Substantia nigra (tissue), 51 donors: ENCODE measurements at places on chromosomes 1 and 21.

- DNase-seq, result no peak
These were observed 17.3 kb upstream of the FGR start for GRCh38 chr1:27652111-27652864.

DNA sequence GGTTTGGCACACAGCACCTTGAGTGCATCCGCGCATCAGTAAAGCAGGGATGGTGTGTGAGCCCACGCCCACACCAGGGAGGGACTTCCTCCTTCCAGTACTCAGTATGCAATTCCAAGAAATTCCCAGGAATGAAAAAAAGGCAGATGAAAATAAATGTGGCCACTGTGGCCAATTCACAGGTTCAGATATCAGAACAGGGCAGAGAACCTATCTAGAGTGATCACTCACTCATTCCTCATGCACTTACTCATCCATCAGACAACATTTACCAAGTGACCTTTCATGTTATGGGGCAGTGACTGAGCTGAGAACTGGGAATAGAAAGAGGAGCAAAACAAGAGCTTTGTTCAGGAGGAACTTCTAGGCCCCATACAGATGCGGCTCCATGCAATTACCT lies 113.7 kb downstream of the ZSCAN20 start:
- DNase-seq, result no peak

DNA sequence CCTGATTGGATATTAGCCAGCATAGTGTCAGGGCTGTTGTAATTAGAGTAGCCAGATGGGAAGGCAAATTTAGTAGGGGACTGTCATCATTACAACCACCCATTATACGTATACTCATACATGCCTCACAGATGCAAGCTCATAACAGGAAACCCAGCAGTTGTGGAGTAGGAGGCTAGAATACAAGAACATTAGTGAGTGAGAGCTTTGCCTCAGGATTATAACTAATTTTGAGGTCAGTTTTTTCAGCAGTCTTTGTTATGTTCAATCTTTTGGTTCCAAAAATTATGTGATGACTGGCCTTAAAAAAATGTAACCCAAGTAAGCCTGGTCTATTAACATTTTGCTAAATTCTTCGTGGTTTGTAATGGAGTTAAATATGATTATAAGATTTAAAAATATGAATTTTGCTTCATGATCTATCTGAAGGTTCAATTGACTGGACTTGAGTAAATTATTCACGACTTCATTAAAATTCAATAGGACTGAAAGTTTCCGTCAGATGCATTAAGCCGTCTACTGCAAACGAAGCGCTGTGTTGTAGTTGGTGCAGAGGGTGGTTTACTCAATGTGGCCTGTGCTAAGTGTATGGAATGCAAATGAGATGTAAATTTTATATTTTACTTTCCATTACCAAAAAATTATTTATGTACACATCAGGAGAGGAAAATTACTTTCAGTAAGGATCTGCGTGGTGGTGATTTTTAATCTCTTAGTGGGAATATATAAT lies 48.8 kb downstream of the KCNK1 start:
- no peak for DNase-seq

DNA sequence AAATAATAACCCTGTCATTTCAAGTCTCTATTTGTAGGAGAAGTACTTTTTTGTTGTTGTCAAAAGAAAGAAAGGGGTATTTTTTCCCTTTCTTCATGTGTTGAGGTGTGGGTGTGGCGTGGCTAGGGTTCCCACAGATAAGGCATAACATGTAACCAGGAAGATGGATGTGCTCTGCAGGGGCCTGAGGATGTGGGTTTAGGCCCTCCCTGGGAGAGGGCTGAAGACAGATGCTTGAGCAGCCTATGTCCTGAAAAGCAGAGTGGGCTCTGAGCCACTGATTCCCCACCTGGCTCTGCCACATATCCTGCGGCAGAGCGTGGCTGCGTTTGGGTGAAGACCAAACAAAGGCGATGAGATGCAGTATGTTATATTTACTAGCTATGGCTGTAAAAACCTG lies 13.9 kb upstream of the ADAR start:
- no peak for DNase-seq

DNA sequence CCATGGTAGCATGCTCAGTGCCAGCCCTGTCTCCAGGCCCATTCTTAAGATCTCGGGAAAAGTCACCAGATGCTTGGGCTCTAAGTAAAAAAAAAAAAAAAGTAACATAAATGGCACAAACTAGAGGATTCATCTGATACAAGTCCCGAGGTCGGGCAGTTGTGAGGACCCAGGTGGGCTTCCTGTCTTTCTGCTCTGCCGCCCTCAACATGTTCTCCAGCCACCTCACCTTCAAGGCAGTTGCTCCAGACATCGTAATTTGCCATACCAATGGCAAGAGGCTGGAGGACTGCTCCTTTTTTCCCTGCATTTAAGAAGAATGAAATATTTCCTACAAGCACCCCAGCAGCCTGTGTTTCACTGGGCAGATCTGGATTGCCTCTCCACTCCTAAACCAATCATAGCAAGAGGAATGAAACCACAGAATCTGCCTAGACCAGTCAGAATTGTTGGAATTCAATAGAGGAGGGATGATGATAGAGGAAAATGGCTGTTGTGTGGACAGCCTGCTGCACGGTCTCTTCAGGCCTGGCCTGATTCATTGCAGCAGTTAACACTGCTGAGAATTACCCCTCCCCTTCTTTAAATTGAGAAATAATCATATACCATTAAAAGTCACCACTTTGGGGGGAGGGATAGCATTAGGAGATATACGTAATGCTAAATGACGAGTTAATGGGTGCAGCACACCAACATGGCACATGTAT lies 5.4 kb downstream of the HMGN2 start:
- no peak for DNase-seq

- no peak for DNase-seq
These were observed 126.7 kb upstream of the CACHD1 start for GRCh38 chr1:64343105-64343822.

GRCh38 chr1:24504560-24504959 lies 1.9 kb downstream of the RCAN3 start:
- DNase-seq, result no peak

- DNase-seq, result no peak
These were observed 7.4 kb downstream of the TRNP1 start for GRCh38 chr1:27000817-27001460.

- DNase-seq, result no peak
These were observed 779 bp downstream of the SON start for GRCh38 chr21:33543505-33544129.

DNA sequence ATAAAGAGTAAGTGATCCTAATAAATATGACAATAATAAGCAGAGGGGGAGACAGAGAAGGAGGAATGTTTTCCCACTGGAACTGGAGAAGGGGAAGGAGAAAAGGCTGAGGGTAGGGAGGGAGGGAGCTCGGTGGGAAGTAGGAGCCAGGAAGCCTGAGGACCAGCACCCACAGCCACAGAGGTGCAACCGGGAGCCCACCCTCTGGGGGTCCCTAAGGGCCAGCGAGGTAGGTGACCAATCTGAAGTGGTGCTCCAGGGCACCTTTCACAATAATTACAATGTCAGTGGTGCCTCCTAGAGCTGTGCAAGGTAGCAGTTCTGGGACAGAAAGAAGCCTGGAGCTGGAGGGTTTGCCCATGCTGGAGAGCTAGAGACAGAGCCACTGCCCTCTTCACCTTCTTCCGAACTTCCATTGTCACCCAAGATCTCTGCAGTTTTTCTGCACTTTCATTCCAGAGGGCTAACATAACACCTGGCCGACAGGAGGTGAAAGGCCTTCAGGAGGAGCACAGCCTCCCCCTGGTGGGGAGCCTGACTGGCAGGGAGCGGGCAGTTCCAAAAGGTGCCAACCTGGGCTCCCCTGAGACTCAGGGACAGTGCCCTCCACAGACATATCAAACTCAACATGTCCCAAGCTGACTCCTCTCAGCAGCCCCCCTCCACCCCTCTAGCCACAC lies 4.1 kb upstream of the AHCYL1 start:
- no peak for DNase-seq

DNA sequence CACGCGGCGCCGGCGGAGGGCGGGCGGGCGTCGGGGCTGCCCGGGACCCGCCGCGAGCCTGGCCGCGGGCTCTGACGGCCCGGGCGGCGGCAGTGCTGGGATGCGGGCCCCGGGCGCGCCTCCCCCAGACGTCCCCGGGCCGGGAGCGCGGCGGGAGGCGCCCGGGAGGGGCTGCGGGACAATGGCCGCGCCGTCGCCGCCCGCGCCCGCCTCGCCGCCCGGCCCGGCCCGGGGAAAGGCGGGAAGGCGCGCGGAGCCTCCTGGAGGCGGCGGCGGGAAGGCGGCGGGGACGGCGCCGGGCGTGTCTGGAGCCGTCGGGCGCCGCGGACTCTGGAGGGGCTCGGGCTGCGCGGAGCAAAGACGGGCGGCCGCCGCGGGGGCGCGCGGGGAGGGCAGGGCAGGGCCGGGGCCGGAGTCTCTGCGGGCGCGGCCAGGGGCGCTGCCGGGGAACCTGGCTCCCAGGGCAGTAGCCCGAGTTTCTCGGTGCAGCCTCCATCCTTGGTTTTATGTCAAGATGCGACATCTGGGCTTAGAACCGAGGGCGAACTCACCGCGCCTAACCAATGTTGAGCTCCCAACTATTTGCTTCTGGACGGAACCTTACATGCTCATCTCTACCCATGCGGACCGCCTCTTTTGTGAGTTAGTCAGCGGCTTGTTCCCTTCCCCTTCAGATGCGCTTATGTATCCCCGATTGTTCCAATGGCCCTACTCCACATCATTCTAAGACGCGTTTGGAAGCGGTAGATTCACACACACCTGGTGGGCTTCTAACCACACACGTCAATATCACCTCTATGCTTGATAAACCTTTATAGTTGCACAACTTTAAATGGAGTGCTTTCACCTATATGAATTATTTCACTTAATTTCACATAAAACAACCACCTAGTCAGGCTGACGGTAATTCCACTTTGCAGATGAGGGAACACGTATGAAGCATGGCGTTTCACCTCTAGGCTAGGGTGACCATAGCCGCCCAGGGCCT lies 651 bp downstream of the ZBTB8A start:
- DNase-seq, result no peak

GRCh38 chr1:143699115-143699514 lies 272.7 kb downstream of the FAM72C start:
- DNase-seq, result no peak

DNA sequence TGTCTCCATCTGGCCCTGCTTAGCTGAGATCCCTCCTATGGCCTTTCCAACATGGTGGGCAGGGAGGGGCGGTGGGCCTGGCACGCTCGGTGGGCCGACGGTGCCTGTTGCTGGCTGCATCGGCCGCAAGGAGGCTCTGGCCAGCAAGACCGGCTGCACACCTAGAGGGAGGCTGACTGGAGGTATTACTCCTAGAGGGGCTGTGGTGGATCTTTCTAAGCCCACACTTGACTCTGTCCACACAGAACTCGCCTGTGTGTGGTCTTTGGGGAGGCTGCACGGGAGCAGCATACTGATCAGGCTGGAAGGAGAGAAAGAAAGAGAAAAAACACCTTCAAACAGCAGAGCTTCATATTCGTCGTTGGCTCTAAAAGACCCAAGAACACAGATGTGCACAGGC lies 41.7 kb upstream of the ZC3H12A start:
- no peak for DNase-seq

DNA sequence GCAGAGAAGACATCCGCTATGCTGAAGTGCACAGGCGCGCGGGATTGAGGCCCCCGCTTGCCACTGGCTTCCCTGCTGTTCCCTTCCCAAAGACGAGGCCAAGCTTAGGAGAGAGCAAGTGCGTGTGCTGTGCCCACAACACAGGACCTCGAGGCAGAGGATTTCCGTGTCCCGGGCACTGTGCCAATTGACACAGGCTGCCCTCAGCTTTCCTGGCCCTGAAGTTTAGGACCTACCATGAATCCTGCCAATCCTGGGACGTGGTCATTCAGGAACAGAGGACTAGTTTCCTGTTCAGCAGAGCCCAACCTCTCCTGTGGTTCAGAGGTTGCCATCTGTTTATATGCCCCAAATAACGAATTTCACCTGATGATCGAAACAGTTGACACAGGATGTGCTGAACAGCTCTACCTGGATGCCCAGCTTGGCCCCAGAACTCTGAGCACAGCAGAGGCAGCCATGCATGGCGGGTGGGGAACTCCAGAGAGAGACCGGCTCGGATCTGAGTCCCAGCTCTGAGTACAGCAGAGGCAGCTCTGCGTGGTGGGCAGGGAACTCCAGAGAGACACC lies 22.0 kb downstream of the SLC37A1 start:
- DNase-seq, result no peak

DNA sequence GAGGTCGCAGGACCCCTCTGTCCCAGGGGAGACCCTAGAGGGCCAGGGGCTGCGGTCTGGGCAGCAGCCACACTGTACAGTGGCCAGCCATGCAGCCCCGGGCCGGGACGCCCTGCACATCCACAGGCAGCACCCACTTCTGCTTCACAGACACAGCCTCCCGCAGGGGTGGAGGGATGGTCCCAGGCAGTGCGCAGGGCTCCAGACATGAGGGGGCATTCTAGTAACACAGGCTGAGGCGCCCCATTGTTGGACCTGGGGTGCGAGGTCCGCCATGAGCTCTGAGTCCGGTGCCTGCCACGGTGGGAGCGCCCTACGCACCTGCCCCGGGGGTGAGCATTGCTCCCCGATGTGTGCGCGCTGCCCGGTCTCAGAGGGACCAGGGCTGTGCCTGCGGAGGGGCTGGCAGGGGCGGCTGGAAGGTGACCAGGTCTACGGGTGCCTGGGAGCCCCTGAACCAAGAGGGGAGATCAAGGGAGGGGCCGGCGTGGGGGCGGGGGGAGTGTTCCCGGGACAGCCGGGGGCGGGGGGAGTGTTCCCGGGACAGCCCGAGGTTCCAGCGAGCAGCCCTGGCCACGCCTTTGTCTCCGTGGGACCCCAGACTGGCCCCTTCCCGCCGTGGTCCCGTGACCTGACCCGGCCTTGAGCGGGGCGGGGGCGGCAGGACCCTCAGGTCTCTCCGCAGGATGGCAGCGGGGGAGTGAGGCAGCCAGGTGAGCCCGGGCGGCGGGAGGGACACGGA lies 4.5 kb downstream of the MMEL1 start:
- no peak for DNase-seq

DNA sequence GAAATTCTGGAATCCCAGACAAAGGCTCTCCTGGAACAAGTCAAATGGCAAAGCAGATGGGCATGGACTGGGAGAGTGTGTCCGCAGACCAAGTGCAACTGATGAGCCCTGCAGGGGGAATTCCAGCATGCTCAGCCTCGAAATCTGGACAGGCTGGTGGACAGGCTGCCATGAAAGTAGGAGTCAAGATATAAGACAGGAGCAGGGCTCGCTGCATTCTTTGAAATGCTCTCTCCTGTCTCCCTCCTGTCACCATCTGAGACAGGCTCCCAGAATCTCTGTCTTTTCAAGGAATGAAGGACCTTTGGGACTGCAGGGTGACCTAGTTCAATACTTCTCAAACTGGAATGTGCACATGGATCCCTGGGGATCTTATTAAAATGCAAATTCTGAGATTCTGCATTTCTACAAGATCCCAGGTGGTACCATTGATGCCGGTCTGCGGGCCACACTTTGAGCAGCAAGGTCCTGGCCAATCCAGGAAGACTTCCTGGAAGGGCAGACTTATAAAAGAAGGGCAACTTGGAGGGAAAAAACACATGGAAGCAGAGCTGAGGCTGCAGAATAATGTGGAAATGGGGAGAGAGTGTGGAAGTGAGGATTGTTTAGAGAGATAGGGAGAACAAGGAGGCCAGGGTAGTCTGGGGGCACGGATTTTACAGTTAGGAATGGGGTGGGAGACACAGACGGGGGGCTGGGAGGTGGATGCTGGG lies 29.8 kb downstream of the TNNT2 start:
- no peak for DNase-seq

GRCh38 chr1:102050556-102050955 lies 53.8 kb upstream of the OLFM3 start:
- no peak for DNase-seq

GRCh38 chr1:41293779-41294178 lies 51.7 kb upstream of the SCMH1 start:
- peak; percentile 35 for DNase-seq
